ENCODE measurements at places on chromosomes 13 and 19.

DNA sequence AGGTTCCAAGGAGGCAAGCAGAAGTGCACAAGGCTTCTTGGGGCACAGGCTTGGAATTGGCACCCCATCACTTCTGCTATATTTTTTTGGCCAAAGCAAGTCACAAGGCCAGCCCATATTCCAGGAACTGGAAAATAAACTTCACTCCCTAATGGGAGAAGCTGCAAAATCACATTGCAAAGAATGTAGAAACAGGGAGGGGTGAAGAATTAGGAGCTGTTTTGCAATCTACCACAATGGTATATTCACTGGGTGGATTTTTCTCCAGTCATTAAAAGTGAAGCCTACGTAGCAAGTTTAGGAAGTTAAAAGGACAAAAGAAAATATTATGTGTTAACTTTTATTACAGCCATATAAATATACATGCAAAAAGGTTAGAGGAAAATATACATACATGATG, 464.8 kb downstream of the COG6 start:
- DNase-seq, result no peak

DNA sequence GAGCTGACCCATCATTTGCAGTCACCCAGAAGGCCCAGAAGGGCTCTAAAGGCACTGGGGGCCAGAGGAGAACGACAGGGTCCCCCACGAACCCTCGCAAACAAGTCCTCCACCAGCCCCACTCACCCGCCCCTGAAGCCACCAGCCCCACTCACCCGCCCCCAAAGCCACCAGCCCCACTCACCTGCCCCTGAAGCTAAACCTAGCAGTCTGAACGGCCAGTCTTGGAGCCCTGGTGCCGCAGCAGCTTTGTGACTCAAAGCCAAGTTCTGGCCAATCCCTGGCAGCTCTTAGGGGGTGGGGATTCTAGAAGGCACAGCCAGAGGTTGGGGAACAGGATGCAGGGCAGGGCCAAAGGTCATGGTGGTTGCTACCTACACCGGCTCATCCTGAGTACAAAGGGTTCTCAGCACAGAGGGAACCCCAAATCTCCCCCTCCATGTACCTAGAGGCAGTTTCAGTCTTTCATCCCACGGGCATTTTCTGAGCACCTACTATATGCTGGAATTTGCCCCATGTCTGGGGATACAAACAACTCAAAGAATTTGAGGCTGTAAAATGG, at the start of gene IQCN:
IQCN (minus strand) TSS at position 234 of the 562 bp plus-strand sequence. CDS start 4,974 bp downstream, outside the sequence.
- peak; percentile 38 for DNase-seq

- no peak for DNase-seq
These were observed 103.0 kb downstream of the KL start for GRCh38 chr13:33119022-33119781.

- DNase-seq, result peak; percentile 76
These were observed 506.7 kb upstream of the NBEA start for GRCh38 chr13:34435338-34435737.

- DNase-seq, result peak; percentile 29
These were observed 12.4 kb downstream of the ATP12A start for GRCh38 chr13:24692561-24692960.

DNA sequence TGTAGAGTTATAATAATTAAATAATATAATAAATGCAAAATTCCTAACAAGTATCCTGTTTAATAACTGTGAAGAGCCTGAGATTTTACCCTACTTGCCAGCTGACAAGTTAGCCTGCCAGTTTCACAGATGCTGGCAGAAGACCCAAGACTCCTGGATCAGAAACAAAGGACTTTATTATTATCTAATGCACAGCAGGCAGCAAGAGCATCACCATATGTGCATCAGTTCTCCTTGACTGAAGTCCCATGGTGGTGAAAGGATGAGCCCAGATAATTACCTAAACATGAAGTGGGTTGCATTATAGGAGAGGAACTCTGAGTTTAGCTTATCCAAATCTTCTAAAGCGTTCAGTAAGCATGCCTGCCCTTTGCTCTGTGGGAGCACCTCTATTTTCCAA, 39.1 kb upstream of the MTIF3 start:
- no peak for DNase-seq

DNA sequence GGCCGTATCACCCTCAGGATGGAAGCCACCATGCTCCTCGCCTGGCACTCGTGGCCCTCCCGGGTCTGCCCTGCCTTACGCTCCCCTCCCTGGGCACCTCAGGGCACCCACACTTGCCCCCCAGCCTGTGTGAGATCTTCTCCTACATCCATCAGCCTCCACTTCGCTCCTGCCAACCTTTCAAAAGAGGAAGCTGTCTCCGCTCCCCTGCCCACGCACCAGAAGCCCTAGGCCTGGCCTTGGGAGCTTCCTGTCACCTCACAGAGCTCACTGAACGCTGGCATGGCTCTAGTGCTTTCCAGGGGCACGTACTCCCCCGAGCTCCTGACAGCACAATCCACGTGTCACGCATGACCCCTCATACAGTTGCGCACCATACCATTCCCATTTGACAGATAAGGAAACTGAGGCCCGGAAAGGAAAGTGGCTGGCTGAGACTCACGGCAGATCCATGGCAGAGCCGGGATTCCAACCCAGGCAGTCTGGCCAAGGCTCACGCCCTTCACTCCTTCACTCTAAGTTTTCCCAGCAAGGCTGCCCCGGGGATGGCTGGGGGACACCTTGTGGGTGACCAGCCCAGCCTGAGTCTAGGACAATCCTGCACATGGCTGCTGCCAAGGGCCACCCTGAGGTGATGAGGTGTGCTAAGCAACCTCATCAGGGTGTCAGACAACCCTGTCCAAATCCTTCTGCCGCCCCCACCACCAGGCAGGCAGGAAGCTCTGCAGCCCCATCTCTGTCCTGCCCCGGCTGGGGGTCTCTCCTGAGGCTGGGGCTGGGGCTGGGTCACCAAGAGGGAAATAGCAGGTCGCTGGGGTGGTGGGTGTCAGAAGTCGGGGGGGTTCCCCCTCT, 19.3 kb downstream of the PPP1R12C start:
- DNase-seq, result no peak

DNA sequence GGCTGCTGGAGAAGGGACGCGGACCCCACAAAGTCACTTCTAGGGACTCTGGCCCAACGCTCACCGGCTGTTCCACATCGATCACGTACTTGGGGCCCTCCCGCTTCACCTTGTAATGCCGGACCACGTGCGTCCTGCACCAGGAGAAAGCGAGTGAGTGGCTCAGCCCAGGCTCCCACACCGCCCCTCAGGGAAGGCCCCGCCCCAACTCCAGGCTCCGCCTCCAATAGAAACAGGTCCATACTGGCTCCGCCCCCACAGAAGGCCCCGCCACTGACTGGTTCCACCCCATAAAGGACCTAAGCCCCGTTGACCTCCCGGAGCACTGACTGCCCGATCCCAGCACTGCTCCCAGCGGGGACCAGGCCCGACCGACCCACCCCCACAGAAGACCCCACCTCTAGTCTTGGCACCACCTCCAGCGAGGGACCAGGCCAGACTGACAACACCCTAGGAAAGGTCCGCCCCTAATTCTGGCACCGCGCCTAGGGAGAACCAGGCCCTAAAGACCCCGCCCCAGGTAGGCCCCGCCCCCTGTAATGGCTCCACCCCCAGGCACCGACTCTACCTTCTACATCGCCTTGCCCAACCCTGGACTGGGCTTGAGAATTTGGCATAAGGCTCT, 11.3 kb downstream of the STAP2 start:
- peak; percentile 25 for DNase-seq

- no peak for DNase-seq
These were observed 575.1 kb downstream of the EFNB2 start for GRCh38 chr13:105960326-105960725.

GRCh38 chr19:2734589-2735288, 5.1 kb downstream of the SLC39A3 start:
- DNase-seq, result no peak

DNA sequence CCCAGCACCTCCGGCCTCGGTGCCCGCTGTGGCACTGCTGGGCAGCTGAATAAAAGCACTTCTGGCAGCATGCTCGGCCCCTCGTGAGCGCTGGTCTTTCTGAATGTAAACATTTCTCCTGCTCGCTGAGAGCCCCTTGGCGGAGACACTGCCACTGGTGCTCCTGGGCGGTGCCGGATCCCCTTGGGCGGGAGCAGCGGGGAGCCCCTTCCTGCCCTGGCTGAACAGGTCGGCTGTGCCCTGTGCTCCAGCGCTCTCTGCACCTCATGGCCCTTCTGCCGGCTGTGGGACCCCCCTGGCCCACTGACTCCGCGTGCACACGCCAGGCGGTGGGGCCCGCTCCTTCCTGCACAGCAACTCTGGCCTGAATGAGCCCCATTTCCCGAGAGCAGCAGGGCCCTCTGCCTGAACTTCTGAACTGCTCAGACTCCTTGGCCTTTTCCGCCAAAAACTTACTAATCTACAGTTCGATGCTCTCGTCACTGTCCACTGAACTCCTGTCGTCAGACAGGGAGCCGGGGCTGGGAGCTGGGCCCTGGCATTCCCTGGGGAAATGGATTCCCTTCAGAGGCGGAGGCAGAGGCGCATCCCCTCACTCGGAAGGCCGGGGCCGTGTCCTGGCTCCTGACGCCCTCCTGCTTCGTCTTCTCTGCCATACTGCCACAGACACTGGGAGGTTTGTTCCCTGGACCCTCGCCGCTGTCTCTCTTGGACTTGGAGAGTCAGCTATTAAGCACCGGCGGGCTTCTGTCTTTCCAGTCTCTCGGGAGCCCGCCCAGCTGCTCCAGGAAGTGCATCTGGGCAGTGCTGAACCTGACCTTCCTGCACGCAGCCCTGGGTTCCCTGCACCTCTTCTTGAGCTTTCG, 14.2 kb downstream of the RB1 start:
- no peak for DNase-seq

GRCh38 chr13:66509175-66509574, 721.0 kb downstream of the PCDH9 start:
- no peak for DNase-seq

GRCh38 chr19:34787059-34787824, 14.2 kb upstream of the ZNF599 start:
- DNase-seq, result no peak

GRCh38 chr13:113367771-113368170, 3.8 kb upstream of the GRTP1 start:
- no peak for DNase-seq

GRCh38 chr13:27665333-27665732, 43.6 kb downstream of the POLR1D start:
- no peak for DNase-seq

DNA sequence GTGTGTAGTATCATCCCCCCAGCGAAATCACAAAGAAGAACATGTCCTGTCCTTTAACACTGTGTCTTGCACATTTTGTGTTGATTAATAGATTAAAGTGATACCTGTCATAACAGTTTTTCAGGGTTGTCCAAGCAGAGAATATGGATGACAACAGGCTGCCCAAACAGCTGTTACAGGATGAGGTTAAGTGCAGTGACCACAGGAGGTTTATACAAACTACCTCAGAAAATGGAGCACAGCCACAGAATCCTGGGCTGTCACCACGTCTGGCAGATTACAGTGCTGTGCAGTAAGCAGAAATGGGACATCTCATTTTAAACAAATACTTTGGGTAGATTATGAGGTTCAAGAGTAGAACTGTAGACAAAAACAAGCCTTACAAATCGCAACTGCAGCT, 575.6 kb downstream of the DCT start:
- DNase-seq, result no peak

GRCh38 chr19:46787331-46788261, 798 bp downstream of the SLC1A5 start:
- DNase-seq, result peak; percentile 25

GRCh38 chr13:97445522-97446187, 11.7 kb downstream of the RAP2A start:
- DNase-seq, result no peak

DNA sequence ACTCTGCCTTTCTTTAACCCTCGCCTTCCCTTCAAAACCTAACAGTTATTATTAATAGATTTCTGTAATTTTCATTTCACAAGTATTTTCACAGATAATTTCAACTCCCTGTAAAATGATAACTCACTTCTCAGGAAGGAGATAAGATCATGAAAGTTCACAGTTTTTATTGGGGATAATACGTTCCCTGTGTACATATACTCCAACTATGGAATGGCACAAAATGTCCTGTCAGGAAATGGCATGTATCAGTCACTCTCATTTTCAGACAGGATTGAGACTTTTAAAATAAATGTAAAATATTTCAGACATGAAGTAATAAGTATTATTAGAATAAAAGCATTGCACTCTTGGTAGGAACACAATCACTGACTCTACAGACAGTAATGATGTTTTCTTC, 932 bp upstream of the TRAPPC2B start:
- DNase-seq, result no peak

DNA sequence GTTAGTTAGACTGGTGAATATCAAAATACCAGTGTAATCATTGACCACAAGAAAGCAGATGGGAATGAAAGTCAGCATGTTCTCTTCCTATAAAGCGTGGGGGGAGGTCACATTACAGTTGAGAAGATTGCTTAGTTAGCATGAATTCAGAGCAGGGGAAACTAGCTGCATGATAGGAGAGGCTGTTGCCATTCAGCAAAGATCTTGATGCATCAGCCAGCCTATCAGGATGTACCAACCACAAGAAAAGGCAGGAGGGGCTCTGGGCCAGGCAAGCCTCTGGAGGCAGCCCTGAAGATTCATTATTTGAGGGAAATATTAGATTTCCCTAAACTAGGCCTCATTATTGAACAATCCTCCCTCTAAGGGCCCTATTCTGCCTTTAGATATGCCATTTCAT, 5.0 kb upstream of the MTMR6 start:
- no peak for DNase-seq

- peak; percentile 50 for DNase-seq
These were observed 18.2 kb upstream of the COMP start for GRCh38 chr19:18809149-18809868.

GRCh38 chr19:17027535-17027975, 945 bp upstream of the CPAMD8 start:
- no peak for DNase-seq
